ENCODE measurements at places on chromosomes 3 and 15. TPM values are rescaled to one million over a fixed set of nuclear protein-coding genes. Genes with fewer than 3 reads are reported as not detected.

DNA sequence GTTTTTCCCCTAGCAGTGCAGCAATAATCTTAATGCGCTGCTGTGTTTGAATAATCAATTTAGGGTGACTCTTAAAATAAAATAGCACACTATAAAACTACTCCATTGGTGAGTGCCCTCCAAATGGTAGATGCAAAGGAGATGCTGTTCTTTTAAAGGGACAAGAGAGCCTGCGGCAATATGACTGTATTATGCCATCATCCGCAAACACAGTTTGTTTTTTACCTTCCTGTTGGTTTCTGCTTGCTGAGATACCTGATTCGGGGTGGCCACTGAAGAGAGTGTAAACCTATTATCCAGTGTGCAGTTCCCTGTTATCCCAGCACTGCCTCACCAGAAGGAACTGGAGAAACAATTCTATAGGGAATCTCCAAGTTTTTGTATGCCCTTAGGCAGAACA lies 523.1 kb upstream of the TGFBR2 start:
- no peak for DNase-seq

Gene KLF13
- 65.7 TPM for total RNA-seq

Gene NOX5
- not detected for total RNA-seq

Gene SPATA12
- total RNA-seq = not detected
